ENCODE measurements at places on chromosomes 13 and 19.
A peak's percentile ranks its signal among the peaks of the same experiment; 100 is the strongest.

- DNase-seq, result peak; percentile 33
These were observed 3.4 kb downstream of the DMKN start for GRCh38 chr19:35509861-35510625.

DNA sequence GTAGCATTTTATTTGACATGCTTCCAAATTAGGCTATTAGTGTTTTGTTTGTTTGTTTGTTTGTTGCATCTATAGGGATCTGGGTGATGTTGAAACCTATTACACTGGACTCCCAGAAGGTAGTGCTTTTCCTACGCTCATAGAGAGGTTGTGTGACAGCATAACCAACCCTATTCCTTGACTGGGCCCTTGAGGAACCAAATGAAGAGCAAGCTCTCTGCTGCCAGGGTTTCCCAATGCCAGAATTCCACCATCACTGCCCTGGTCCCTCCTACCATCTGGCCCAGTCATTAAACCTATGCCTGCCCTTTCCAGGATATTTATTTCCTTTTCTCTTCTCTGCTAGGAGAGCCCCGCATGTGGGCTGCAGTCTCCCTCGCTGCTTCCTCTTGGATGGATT is 210.6 kb downstream of the IRS2 start:
- no peak for DNase-seq

- no peak for DNase-seq
These were observed 86.5 kb downstream of the DLEU7 start for GRCh38 chr13:50757008-50757407.

DNA sequence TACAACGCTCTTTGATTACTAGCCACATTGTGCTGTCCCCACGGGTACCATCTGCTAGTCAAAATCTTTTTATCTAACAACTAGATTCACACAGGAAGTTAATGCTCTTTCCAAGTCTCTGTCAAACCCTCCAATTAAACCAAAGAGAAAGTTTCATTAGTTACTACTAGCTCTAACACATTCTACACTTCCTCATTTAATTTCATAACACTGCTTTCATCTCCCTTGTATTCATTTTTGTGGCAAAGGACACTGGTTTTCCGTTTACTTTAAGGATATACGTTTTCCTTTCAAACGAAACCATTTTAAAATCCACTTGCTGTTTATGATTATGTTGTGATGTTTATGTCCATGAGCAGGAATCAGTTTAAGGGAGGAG is 5.3 kb downstream of the DYRK1B start:
- DNase-seq, result no peak

DNA sequence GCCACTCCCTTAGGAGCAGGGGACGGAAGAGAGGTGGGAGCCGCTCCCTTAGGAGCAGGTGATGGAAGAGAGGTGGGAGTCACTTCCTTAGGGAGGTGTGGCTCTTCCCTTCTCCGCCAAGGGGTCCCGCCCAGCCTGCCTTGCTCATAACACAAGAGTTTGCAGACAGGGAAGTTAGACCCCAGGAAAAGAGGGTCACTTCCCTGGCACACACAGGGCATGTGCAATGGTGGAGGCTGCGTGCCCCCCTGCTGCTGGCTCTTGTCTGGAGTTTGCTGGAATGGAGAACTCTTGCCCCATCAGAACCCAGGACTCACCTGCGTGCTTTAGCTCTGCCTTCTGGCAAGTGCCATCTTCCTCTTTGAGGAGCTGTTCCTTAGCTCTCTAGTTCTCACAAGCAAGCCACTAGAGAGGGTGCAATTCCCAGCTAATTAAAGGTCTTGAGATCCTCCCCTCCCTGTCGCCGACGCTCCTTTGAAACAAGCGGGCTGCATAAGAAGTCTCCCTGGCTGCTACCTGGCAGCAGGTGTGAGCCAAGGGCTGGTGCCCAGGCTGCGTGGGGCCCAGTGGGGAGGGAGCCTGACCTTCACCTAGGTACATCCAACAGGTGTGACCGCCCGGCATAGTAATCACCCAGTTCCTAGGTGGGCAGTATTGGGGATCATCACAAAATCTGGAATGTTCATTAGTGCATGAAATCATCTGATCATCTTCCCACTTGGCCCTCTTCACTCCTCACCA is 281.6 kb downstream of the ZNF536 start:
- DNase-seq, result no peak

DNA sequence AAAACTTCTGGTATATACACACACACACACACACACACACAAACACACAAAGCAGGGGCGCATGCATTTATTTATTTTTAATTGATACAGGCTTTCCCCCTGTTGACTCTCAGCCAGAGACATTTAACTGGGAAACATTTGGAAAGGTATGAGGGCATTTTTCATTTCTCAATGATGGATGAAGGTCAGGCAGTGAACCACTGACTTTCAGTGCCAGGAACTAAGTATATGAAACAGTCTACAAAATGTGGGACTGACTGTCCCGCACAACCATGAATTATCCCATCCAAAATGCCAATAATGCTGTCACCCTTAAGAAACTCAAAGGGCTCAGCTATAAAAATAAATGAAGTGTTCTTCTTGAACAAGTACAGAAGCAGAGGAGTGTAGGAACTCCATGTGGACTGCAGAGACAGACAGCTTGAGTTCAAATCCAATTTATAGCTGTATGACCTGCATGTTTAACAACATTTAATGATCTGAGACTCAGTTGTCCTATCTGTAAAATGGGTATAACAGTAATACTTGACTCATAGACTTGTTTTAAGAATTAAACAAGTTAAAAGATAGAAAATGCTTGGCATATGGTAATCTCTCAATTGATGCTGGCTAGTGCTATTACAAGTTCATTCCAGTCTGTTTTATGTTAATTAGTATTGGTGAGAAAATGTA is 25.0 kb upstream of the INTS6 start:
- DNase-seq, result no peak

- no peak for DNase-seq
These were observed 1.8 kb upstream of the SLC27A1 start for GRCh38 chr19:17468302-17469091.

DNA sequence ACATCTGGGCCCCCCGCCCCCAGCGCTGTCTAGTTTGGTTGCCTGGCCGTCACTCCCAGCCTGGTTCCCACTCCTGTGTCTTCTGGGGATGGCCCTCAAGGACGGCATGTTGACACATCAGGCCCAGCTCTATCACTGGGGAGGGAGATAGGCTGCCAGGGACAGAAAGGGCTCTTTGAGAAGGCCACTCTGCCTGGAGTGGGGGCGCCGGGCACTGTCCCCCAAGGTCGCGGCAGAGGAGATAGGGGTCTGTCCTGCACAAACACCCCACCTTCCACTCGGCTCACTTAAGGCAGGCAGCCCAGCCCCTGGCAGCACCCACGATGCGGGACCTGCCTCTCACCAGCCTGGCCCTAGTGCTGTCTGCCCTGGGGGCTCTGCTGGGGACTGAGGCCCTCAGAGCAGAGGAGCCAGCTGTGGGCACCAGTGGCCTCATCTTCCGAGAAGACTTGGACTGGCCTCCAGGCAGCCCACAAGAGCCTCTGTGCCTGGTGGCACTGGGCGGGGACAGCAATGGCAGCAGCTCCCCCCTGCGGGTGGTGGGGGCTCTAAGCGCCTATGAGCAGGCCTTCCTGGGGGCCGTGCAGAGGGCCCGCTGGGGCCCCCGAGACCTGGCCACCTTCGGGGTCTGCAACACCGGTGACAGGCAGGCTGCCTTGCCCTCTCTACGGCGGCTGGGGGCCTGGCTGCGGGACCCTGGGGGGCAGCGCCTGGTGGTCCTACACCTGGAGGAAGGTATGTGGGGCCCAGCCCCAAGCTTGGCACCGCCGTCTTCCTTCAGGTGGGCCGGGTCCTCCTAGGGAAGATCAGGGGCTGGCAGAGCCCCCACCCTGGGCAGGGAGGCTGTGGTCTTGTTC is at the start of gene AMH:
Gene AMH, plus strand, starts transcription at position 314 of the 857 bp plus-strand sequence. Its CDS starts 10 bp downstream, at position 324.
- DNase-seq, result no peak

DNA sequence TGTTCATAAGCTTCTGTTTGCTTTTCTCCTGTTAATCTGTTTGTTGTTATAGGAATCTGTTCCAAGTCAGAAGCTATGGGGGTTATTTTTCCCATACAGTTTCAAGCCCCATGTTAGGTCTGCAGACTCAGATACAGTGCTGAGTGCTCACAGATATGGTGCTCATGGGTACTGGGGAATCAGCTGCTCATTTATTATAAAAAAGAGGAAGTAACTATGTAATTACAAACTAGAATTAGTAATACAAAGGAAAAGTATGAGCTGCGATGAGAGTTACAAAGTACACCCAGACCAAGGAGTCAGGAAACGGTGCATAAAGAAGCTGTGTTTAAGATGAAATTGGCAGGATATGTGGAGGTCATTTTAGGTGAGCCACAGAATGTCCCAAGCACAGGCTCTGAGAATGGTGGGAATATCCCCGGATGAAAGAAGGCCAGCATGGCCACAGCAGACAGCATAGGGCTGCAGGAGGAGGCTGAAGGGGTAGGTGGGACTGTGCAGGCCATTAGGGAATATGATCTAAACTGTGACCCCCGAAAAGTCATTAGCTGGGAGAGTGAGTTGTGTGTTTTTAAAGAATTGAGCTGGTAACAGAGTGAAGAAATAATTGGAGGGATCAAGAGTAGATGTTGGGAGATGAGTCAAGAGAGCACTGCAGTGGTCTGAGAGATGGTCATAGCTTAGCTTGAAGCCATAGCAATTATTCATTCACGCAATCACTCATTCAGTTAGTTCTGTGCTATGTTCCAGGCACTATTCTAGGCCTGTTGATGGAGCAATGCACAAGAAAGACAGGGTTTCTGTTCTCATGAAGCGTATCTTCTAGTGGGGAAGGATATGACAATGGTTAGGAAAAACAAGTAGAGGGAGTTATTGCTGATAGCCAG is 177.4 kb upstream of the UBL3 start:
- no peak for DNase-seq

GRCh38 chr13:46565808-46566750 is 13.1 kb downstream of the LRCH1 start:
- DNase-seq, result no peak

DNA sequence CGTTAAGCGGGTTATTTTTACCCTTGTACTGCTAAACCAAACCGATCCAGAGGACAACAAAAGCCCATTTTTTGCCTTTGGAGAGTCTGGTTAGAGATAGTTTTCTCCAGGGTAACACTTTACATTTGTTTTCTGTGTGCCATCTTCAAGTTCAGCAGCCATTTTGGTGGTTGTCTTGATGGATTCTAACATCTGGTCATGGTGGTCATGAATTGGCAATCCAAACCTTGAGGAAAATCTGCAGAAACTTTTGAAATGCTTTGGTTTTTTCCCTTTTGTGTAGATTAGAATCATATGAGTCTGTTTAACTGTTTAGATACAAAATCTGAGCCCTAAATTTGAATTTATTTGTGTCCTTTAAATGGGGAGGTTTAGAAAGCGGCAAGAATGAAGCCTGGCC is 16.6 kb downstream of the HNRNPM start:
- no peak for DNase-seq

GRCh38 chr19:18469069-18469846 is 31.3 kb upstream of the ISYNA1 start:
- peak; percentile 53 for DNase-seq

- DNase-seq, result no peak
These were observed 1156.5 kb downstream of the OLFM4 start for GRCh38 chr13:54185101-54185500.

GRCh38 chr19:47239610-47240296 is 8.8 kb upstream of the BBC3 start:
- no peak for DNase-seq

DNA sequence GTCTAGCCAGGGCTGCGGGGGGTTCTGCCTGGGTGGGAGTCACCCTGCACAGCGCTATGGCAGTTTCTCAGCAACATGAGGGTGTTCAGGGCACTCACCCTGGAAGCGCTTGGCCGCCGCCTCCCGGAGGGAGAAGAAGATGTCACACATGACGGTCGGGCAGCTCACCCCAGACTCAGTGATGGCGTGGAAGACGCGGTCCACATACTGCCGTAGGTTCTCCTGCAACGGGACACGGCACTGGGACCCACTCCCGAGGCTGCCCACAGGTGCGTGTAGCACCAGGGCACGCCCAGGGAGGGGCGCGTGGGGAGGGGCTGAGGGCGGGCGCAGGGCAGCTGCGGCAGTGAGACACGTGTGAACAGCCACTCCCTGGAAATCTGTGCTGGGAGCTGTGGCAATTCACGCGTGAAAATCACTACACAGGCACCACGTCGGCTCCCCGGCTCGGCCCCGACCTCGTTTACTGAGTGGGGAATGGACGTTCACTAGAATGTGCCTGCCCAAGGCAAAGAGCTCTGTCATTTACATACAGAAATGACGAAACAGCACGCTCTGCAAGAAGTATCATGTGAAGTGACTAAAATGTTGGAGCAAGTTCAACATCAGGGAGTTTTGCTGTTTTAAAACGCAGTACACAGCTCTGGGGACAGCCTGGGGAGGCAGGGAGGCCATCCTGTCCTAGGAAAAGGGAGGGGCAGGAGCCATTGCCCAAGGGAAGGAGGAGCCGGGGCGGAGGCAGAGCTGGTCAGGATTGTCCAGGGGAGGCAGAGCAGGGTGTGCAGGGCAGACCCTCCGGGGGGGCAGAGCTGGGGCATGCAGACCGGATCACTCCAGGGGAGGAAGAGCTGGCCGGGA is 41.5 kb upstream of the C13orf46 start:
- no peak for DNase-seq
